CD4-positive, alpha-beta T cell treated with Interleukin-2 at 100 ng/mL for 4 hours (primary cell): ENCODE measurements at places on chromosomes 11 and 22.

DNA sequence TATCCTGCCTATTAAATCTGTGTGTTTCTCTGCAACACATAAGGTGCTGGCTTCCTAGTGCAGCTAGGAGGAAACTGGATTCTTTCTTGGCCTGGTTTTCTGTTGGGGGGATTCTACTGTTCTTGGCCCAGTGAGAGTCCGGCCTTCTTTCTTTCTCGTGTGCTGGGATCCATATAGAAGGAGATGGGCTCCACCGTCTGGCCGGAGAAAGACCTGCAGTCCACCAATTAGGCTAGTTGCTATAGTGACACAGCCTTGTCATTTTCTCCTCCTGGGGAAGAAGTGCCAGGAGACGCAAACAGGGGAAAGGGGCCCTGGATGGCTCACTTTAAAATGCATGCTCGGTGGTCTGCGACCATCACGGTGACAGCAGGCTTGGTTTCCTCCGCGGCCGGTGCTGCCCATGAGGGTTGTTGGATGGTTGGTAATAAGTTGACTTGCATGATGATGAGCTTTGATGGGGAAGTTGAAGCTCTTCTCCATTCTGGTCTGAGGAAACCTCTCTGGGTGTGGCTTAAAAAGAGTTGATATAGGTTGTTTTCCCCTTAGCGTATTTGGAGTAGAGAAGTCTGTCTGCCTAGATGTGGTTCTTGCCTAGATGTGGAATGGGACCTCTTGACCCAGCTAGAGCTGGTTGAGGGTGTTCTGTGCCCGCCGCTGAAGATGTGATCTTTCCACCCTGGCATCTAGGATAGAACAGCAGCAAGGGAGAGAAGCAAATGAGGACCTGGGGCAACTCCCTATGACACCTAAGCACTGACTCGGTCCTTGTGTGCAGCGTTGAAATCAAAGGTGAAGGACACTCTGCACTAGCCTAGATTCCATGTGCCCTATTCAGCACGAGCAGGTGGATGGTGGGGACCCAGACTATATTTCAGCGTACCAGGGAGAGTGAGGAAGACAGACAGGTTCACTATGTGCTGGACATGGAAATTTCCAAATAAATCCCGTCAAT, 1335.0 kb downstream of the BRD1 start:
- peak; percentile 26 for DNase-seq

GRCh38 chr22:38789606-38790005, 4.3 kb downstream of the DNAL4 start:
- DNase-seq, result no peak

DNA sequence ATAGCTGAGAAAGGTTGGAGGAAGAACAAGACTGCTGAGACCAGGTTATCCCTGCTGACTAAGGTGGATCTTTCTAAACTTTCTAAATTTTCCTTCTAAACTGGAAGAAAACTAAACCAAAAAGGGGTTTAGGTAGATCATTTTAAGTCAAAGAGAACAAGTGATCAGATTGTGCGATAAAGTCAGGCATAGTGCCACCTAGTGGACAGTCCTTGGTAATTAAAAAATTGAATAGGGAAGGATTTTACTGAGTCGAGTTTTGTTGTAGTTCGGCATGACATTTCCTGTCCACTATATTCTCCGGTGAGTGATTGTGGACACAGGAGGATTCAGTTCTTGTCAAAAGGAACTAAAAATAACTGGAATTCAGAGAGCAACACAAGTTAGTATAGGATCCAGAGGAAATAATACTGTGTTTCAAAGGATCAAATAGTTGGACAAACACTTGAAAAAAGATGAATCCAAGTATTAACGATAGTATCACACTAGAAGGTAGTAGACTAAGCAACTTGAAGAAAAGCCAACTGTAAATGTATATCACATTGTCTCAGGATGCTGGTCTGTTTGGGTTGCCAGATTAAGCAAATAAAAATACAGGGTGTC, 1236.4 kb downstream of the FAM181B start:
- peak; percentile 16 for DNase-seq

DNA sequence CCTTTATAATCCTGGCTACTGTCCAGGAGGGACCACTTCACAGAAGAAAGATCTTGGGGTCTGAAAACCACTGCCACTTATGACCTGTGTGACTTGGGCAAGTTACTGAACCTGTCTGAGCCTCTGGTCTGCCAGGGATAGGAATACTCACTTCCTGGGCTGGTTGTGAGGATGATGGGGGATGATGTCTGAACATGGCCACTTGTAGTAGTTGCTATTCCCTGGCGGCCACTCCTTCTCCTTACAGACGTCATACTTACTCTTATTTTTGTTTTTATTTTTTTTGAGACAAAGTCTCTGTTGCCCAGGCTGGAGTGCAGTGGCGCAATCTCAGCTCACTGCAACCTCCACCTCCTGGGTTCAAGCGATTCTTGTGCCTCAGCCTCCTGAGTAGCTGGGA, 26.1 kb downstream of the CD82 start:
- DNase-seq, result no peak

DNA sequence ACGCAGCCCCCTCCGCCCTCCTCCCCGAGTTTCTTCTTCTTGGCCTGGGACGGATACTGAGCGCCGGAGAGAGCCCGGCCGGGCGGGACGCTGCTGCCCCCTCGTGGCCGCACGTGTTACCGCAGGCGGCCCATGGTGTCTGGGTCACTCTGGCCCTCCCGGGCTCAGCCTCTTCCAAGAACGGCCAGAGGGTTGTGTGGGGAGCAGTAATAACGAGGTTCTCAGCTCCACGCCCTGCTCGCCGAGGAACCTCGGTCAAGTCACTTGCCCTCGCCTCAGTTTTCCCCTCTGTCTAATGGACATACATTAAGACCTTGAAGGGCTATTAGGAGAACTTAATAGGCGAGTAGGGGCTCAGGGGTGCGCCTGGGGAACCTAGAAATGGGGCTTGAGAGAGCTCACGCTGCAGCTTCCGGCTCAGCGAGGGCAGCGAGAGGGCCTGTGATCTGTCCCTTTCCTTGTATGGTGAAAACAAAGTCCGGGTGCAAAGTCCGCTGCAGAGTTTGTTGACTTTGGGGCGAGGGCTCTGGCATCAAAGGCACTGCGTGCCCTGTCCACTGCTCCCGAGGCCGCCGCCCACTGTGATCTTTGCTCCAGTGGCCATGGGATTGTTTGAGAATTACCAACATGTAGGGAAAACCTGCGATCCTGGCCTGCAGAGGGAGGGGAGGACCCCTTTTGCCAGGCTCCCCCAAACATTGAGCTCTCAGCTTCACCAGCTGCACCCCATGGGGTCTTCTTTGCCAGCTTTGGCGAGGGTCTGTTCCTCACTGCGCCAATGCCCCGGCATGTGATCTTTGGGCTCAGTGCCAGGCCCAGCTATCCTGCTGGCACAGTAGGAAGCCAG, 14.4 kb upstream of the LRP5 start:
- DNase-seq, result peak; percentile 72

- DNase-seq, result peak; percentile 89
Measured at GRCh38 chr11:73995247-73995646, 12.6 kb upstream of the UCP2 start.

GRCh38 chr11:10659339-10660216, 34.0 kb downstream of the IRAG1 start:
- no peak for DNase-seq
